ENCODE measurements at places on chromosomes 4 and X.

GRCh38 chrX:3763111-3763510 is 49.7 kb upstream of the PRKX start:
- DNase-seq = no peak

- DNase-seq = no peak
These were observed 566.2 kb downstream of the MID1IP1 start for GRCh38 chrX:39367416-39367815.

GRCh38 chr4:148007314-148007760 is 275.4 kb downstream of the ARHGAP10 start:
- peak; percentile 95 for DNase-seq

- DNase-seq = no peak
These were observed 6.1 kb downstream of the TMA16 start for GRCh38 chr4:163500586-163500985.

DNA sequence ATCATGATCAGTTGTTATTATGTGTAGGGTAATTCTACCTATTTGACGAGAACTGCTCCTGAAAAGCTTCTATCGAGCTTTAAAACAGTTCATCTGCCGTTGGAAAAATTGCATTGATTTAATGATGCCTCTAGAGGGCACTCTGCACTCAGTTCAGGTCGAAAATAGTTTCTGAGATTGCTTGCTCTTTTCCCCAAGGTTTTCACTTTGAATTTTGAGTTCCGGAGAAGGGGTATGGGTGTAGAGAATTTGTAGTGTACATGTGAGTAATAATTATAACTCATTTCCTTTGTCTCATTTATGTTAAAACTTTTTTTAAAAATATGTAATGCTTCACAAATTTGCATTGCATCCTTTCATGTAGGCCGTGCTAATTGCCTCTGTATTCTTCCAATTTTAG is 28.4 kb upstream of the TNIP3 start:
- peak; percentile 13 for DNase-seq

DNA sequence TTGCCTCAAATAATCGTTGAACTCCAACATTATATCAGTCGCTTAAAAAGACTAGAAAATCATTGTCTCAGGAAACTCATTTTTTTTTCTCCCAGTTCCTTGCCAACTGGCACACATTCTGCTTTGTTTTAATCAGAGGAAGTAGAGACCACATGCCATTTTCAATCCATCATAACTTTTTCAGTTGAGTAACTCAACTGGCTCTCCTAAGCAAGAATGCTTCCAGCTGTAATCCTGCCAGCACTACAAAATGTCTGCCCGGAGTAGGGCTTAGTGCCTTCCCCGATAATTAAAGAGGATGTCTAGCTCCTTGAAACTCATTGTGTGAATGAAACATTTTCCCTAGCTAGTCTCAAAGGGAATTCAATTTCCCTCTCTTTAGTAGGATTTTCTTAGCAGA is 33.0 kb downstream of the FREM3 start:
- DNase-seq = no peak

DNA sequence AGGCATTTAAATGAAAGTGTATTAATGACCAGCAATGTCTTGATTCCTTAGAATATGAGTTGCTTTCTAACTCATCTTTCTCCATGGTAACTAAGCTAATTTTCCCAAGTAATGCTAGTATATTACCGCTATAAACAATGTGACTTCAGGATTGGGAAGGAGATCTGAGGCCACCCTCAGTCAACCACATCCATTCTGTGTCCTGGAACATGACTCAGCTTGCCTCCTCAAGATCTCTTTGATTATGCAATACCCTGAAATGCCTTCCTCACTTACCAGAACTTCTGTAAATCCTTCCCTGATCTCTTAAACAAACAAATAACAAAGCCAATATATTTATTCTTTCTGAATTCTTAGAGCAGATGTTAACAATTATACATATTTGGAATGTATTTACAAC is 1495.5 kb downstream of the PCDH18 start:
- peak; percentile 0 for DNase-seq

- no peak for DNase-seq
These were observed 67.5 kb upstream of the FAM241A start for GRCh38 chr4:112077743-112078142.

- no peak for DNase-seq
These were observed 211.6 kb downstream of the RCHY1 start for GRCh38 chr4:75302648-75303047.

- no peak for DNase-seq
These were observed 18.5 kb downstream of the OTUD5 start for GRCh38 chrX:48938721-48939425.

DNA sequence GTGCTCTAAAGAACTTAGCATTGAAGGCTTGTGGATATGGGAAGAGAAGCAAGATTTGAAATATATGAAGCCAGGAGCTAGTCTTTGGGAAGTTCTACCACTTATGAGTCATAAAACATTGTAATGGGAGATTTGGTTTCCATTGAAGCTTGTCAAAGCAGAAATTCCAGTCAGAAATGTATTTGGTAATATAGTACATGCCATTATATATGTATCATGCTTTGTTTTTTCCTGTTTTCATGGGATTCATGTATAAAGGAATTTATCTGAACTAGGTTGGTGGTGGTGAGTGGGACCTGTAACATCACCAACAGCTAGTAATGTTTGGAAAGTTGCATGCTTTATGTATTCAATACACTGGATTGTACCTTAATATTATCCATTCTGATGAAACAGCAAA is 14.6 kb upstream of the DCAF8L2 start:
- no peak for DNase-seq

DNA sequence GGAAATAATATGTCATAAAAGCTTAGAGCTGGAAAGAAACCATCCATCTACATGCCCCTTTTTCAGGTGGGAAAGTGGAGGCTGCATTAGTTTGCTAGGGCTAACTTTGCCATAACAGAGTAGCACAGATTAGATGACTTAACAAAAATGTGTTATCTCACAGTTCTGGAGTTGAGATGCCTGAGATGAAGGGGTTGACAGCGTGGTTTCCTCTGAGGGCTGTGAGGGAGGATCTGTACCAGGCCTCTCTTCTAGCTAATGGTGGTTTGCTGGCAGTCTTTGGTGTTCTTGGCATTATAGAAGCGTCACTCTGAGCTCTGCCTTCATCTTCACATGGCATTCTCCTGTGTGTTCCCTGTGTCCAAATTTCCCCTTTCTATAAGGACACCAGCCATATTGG is 2.4 kb downstream of the CHRNA9 start:
- DNase-seq = no peak

GRCh38 chr4:89308161-89308500 is 531 bp upstream of the GPRIN3 start:
- DNase-seq = no peak

DNA sequence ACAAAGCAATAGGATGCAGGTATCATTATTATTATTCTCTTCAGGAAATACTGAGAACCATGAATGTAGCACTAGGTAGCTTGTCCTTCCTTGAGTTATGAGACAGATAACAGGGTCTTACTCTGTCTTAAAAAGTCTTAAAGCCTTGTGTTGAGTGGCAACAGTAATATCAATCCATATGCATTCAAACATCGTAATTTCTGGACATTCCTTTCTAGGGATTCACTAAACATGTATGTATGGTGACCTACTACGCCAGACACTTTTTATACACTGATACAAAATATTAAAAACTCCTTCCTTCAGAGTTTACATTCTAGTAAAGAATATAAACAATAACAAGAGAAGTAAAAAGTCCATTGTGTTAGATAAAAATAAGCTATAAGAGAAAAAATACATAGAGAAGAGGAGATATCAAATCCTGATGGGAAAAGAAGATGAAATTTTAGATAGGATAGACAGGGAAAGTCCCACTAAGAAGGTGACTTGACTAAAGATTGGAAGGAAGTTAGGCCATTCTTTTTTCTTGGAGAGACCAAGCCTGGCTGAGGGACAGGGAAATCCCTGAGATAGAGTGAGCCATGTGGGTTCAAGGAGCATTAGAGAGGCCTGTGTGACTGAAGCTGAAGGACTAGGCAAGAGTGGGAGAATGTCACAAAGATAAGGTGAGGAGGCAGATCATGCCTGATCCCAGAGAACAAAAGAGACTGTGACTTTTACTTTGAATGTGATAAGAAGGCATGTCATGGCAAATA is 5.0 kb upstream of the DDX60L start:
- DNase-seq = no peak

DNA sequence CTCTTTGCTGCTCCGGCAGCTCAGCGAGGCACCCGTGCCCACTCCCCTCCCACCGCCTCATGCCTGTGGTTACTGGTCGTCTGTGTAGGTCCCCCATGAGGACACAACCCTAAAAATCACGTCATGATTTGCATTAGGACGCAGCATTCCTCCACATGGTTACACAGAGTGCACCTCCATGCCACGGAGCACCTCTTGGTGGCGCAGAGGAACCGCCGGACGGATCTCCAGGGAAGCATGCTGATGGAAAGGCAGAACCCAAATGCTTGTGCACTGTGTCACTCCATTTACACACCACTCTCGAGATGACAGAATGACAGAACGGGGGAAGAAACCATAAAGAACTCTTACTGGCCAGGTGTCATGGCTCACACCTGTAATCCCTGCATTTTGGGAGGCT is 22.4 kb downstream of the FAM53A start:
- DNase-seq = no peak

GRCh38 chr4:108172753-108173598 is 4.2 kb upstream of the LEF1 start:
- DNase-seq = no peak

DNA sequence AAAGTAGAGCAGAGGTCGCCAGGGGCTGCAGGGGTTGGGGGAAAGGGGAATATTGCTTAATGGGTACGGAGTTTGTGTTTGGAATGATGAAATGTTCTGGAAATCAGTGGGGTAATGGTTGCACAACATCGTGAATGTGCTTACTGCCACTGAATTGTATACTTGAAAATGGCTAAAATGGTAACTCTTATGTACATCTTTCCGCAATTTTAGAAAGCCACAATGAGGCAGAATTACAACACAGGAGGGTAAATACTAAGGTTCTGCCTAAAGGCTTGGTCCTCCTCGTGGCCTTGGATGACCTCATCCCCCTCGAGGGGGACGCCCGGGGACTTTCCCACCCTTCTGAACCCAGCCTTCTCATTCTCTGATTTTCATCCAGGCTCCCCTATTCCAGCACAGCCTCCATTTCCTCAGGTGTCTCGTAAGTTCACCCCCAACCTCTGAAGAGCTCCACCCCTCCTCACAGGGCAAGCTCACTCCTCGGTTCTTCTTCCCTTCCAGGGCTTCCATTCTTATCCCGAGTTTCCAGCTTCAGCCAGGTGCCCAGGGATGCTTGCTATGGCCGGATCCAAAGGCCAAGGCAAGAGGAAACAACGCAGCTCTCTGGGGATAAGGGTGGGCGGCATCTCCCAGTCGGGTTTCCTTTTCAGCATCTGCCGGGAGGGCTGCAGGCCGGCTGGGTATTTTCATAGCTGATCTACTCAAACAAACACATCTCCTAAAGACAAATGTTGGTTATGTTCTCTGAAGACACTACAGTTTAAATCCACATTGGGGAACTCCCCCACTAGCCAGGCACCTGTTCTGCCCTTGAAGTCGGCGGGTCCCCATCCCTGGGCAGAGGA is 71.3 kb upstream of the ACSL1 start:
- DNase-seq = no peak

DNA sequence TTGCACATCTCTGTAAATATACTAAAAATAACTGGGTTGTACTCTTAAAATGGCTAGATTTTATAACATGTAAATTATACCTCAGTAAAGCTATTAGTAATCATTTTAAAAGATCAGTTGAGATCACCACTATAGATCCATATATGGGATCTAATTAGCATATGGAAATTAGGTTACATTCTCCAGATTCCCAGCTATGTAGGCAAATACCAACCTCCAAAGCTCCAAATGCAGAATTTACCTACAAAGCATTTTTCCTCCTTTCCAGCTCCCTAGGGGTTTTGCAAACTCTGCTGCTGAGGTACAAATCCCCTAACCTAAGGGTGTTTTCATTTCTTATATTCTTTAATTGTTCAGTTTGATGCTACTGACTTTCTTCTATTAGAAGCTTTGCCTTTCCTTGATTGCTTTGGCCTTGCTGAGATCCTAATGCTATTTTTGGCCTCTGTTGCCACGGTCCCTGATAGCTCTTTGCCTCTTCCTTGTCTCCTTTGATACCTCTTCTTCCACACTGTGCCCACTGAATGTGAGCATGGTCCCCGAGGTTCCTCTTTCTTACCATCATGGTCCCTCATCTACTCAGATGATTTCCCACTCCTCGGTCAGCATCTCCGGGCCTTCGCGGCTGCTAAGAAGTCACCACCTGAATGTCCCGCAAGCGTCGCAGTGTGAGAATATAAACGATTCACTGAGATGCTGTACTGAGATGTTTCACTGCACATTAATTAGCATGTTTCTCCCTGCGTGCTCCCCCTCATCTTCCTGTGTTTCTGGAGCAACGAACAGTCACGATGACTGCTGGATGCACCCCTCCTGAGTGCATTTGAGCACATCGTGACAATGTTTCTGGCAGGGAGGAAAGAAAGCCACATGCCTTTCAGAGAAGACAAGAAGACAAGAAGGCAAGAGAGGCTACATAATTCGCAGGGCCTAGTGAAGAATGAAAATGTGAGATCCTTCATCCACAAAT is 23.8 kb downstream of the ENPP6 start:
- DNase-seq = no peak

- DNase-seq = no peak
These were observed 698 bp downstream of the AFF1 start for GRCh38 chr4:86935566-86935852.

DNA sequence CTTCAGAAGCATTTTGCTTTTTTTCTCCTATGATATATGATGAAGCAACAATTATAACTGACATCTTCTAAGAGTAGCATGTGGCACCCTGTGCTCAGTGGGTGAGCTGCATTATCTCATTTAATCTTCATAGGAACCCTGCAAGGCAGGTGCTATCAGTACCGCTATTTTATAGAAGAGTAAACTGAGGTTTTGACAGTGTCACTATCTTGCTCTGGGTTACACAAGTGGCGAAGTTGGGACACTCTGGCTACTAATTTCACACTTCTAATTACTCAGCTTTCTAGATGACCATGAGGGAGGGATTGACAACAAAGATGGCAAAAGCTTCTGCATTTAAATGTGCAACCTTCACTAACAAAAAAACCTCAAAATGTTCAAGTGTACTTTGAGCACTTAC is 76.9 kb upstream of the CAMK2D start:
- no peak for DNase-seq

GRCh38 chr4:1318488-1319213 is 28.4 kb upstream of the UVSSA start:
- no peak for DNase-seq

GRCh38 chrX:6661736-6662135 is 126.8 kb upstream of the VCX3A start:
- no peak for DNase-seq
